Heart right ventricle (tissue), 16 donors: ENCODE measurements at places on chromosomes 1 and 21.

GRCh38 chr1:186429017-186429416, 31.9 kb downstream of the PDC start:
- no peak for DNase-seq

GRCh38 chr1:204577794-204578478, 61.7 kb downstream of the MDM4 start:
- DNase-seq, result no peak

DNA sequence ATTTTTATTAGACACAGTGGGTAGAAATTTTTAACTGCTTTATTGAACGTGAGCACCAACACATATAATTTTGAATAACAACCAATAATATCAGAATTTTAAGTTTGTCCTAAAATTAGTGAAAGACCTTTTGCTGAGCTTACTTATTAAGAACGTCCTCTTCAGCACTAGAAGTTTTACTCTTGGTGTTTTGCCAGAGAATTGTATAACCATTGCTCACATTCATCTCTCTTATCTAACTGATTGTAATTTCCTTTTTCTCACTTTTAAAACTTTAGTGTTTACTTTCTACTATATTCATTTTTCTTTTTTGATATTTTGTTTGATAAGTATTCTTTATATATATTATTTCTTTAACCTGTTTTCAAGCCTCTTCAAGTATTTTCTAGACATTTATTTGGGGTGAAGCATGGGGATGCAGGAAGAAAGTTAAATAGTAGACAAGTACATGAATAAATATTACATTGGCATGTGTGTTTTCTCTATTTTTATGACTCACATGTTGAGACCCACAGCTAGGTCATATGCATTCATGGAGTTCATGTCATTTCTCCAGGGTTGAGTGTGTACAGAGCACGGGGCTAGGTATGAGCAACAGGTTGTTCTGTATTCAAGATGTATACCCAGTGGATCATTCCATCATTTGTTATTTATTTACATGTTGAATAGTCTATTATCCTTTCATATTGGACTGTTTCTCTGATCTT, 90.6 kb downstream of the ATP6V1G3 start:
- no peak for DNase-seq

- DNase-seq, result no peak
Observed at GRCh38 chr1:94067196-94067595, 53.8 kb downstream of the ABCA4 start.

DNA sequence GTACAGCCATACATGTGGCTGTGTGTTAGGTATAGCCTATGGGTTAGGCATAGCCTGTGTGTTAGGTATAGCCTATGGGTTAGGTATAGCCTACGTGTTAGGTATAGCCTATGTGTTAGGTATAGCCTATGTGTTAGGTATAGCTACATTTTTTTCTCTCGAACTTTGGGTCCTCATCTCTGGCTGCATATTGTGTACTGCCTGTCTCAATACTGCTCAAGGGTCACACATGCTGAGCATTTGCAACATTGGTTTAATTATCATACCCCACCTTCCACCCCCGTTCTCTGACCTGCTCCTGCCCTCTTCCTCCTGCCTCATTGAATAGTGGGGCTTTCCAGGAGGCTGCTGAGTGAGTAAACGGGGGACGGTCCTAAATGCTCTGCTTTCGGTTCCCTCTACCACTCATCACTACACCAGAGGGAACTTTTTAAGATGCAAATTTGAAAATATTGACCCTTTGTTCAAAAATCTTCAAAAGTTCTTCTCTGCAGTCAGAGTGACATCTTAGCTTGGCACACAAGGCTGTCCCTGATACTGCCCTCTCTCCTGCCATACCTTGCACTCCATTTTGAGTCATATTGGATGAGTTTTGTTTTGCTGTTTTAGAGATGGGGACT, 17.8 kb downstream of the OR2B11 start:
- DNase-seq, result no peak

DNA sequence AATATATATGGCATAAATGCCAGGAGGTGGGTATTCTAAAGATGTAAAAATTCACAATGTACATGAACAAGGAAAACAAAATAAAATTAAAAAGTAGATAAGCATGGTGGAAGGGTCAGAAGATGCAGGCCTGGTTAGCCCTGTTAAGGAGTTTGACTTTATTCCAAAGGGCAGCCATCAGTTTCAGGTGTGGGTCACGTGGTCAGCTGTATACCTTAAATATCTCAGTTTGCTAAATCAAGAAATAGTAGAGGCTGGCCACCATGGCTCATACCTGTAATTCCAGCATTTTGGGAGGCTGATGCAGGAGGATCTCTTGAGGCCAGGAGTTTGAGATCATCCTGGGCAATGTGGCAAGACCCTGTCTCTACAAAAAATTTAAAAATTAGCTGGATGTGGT, 8.5 kb upstream of the PINK1 start:
- DNase-seq, result no peak

DNA sequence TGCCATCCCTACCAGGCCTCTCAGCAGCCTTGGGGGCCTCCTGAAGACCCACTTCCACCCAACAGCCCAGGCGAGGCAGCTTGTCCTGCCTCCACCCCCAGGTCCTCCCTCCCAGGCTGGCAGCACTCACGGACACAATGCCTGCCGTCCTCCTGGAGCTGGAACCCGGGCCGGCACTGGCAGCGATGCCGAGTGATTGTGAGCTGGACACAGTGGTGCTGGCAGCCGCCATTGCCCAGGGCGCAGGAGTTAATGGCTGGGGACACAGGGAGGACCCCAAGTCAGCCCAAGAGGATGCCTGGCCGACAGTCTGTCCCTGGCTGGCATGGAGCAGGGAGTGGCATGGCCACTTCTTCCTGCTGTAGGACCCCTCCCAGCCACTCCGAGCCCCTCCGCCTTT, 60.8 kb downstream of the ARHGEF16 start:
- no peak for DNase-seq

DNA sequence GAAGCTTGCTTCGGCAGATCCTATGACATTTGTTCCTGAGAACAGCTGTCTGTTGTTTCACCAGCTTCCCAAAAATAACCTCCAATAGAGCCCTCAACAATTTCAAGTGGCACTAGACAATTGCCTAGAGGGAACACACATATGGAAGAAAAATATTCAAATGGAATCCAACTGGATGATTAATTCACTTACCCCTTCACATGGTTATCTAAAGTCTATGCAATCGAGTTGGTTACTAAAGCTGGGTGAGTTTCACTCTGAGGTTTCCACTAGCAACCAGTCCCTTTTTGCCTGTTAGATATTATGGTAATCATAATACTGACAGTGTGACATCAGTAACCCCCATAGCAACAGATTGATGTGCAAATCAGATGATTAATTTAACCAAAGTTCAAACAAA, at the start of gene LEMD1:
LEMD1 (minus strand) TSS at position 259 of the 400 bp plus-strand sequence. CDS start 1,520 bp downstream, outside the sequence.
- DNase-seq, result no peak

DNA sequence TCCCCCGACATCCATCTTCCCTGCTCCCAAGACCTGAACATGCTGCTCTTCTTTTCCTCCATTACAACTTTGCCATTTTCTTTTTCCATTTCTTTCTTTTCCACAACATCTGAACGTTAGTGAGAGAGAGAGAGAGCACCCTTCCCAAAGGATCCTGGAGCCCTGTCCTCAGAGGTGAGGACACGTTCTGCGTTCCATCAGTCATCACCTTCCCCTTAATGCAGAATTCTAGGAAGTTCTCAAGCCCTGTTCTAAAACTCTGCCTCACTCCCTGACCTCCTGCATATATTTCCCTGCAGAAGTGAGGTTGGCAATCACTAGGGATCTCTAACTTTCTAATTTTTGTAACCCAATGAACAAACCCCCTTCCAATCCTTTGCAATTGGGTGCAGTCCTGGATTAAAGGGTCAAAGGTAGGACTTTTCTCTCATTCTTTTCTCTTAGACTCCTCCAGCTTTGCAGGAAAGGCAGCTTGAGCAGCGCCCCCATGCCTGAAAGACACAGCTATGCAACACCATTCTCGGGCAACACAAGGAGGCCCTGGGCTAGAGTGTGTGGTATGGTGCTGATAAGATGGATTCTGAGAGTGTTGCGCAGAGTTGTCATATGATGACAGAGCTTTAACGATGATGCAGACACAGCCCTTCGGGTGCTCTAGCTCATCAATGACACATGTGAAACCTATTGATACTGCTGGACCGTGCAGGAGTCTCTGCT, 59.2 kb upstream of the TNR start:
- DNase-seq, result peak; percentile 40

- DNase-seq, result no peak
Observed at GRCh38 chr21:42746240-42746592, 92.8 kb downstream of the PDE9A start.

- DNase-seq, result no peak
Observed at GRCh38 chr1:200838676-200839445, 33.9 kb upstream of the GPR25 start.

DNA sequence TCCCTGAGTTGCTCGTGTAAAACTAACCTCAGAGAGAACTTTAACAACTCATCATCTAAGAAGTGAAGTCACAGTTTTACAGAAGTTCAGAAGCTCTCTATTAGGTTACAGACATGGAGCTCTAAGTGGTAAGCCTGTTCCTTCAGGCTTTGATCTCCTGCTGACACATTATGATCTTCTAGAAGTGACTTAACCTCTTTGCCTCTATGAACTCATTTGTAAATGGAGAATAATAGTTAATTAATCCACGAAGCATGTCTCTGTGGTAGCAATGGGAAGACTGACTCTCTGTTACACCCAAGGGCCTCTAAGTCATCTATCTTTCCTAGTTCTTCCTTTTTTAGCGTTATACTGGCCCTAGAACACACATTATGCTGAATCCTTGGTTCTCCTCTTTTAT, 157.9 kb upstream of the NRIP1 start:
- no peak for DNase-seq

GRCh38 chr1:40620586-40621210, 44.8 kb downstream of the RIMS3 start:
- no peak for DNase-seq

DNA sequence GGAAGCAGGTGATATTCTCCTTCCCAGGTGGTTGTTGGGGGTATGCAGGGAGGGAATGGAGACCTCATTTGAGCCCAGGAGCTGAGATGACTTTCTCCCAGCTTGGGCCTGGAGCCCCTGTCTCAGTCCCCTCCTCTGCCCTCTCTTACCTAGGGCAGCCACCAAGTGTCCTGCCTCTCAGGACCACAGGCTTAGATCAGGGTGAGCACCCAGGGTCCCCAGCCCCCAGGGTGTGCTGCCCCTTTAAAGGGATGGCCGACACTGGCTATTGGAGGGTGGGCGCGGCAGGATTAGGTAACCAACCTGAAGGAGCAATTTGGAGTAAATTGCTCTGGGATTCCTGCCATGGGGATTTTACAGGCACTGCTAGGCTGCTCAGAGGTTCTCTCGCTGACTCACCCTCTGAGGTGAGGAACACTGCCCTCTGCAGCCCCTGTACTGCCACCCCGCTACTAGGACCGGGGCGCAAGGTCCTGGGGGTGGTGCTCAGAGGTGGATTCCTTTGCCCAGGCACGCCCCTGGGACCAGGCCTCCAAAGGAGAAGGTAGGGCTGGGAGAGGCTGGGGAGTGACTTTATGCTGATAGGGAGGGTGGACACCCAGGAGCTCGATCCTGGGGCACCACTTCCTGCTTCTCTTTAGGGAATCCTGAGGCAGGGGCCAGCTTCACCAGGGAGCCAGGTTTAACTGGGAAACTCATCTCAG, 1.5 kb downstream of the RPS6KA1 start:
- no peak for DNase-seq

DNA sequence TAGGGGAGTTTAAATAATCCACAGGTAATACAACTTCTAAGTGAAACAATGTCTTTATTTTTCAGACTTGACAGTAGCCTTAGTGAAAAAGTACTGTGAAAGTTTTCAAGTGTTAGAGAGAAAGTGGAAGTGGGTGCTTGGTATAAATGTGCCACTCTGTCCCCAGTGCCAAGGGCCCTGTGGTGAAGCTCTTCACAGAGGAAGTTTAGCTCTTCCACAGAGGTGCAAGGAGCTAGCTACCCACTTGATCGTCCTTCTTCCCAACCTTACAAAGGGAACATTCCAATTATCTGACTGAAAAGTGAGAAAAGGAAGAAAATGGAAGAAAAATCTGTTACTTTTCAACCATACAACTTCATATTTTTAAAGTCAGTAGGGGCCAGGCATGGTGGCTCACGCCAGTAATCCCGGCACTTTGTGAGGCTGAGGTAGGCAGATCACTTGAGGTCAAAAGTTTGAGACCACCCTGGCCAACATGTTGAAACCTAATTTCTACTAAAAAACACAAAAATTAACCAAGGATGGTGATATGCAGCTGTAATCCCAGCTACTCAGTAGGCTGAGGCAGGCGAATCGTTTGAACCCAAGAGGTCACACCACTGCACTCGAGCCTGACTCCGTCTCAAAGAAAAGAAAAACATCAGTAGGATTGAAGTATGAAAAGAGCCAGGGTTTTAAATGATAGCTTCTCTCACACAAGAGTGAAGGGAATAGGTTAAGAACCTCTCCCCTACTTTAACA, 41.0 kb upstream of the PTPRC start:
- no peak for DNase-seq

DNA sequence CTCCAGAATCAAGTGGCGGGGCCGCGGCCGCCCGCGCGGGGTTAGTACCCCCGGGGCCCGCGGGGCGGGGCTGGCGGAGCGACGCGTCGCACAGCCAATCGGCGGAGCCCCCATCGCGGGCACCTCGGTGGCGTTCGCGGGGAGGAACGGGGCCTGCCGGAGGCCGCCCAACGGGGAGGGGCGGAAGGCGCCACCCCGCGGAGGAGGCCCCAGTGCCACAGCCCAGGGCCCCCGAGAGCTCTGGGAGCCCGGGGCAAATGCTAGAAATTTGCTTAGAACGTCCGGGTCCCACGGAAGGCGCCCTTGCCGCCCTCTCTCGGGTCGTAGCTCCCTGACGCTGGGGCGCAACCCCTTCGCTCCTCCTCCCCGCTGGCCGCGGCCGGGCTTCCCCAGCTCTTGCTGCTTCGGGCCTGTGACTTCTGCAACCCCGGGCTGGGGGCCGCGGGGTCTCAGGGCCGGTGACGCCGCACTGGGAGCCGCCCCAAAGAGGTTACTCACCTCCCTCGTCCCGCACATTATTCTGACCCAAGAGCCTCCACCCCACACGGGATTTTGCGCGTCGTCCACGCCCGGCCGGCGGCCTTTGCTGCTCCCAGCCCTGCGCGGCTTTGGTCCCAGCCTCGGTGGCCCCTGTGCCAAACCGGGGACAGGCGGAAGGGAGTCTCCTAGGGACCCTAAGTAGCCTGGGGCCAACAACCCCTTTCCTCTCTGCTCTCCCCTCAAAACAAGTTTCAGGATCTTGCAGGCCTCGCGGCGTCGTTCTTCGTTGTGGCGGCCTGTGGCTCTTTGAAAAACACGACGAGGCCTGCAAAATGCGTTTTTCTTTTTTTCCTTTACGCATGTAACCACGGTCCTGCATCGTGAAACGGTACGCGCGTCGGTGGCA, at the start of gene RUNX3:
RUNX3 (minus strand) TSS at position 17 of the 886 bp plus-strand sequence. CDS start 408 bp downstream, outside the sequence.
- peak; percentile 70 for DNase-seq

DNA sequence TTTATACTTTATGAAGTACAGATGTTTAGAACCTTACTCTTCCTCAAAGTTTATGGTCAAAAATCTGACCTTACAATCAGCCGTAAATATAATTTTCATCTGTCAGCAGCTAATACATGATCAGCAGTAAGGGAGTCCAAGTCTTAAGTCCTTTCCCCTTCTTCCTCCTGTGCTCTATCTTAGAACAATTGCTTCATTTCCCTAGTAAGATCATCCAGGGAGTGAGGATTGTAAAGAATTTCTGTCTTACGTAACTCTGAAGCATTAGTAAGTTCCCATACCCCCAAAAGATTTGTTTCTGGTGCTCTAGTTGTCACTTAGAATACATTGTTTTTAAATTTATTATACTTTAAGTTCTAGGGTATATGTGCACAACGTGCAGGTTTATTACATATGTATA, 2.1 kb downstream of the SETDB1 start:
- no peak for DNase-seq
